Activated CD4-positive, alpha-beta T cell treated with anti-CD3 and anti-CD28 coated beads, Interleukin-2, amount 50 U/mL, for 16 hours (primary cell): ENCODE measurements at places on chromosomes 13 and 19.
A peak's percentile ranks its signal among the peaks of the same experiment; 100 is the strongest.

- no peak for DNase-seq
Measured at GRCh38 chr13:48176781-48177180, 56.2 kb upstream of the ITM2B start.

DNA sequence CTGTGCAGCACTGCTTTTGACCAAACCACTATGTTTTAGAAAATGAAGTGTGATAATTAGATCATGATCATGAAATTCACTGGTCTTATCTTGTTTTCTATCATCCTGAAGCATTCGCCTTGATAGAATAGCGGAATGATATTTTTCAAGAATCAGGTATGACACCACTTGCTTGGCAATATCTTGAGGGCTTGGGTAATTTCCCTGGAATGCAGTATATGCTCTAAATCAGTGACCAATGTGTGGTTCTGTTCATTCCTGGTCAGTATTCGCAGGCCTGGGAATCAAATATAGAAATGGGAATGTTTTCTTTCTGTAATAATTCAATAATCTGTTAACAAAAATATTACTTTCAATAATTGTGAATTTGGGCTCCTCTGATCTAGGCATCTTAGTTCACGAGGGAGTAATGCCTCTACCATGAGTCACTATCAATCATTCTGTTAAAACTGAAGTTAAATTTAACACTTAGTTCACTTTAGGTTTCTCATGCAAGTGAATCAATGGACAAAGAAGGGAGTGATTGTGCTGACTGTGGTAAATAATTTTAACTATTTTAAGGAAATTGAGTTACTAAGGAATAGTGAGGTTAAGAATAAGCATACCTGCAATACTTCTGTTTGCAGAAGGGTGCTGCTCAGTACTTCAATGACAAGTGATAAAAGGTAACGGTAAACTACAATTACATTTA lies 137.9 kb downstream of the PCDH20 start:
- DNase-seq, result no peak

DNA sequence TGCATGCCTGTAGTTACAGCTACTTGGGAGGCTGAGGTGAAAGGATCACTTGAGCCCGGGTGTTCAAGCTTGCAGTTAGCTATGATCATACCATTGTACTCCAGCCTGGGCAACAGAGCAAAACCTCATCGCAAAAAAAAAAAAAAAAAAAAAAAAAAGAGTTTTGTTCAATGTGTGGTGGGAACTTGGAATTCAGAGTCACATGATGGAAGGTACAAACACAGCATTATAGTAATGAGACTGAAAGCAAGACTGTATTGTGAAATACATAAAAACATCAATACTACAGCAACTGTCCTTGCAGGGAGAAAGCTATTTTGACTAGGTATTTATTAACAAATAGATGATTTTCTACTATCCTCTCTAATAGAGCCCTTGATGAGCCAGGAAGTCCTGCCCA lies 393.2 kb downstream of the DLEU7 start:
- no peak for DNase-seq

DNA sequence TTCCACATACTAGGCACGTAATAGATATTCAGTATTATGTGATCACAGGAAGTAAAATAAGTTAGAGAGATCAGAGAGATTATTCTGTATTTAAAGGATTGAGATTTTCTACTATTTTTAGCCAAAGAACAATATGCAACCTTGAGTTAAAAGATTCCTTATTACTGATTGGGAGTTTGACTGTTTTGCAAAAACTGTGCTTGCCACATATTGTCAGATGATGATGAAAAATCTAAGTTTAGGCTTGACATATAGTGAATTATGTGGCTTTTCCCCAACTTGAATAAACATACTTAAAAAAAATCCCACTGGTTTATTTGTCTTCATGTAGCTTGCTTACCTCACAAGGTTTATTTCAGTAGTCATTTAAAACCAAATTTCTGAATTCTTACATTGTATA lies 194.4 kb downstream of the KCNRG start:
- no peak for DNase-seq

DNA sequence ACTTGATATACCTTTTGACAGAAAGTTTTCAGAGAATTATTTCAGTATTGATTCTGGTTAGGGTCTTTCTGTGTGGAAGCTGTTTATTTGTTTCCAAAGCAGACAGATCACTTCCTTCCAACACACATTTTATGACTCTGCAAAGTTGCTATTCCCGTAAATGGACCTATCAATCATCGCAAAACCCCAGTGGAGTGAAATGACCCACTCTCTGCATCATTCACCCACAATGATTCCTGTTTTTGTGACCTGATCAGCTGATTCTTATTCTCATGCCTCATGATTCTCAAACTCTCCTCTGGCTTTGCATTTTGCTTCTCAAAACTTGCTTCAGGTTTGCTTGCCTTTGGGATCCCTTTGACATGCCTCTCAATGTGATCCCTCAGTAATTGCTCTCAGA lies 453.7 kb downstream of the PCDH17 start:
- peak; percentile 12 for DNase-seq

DNA sequence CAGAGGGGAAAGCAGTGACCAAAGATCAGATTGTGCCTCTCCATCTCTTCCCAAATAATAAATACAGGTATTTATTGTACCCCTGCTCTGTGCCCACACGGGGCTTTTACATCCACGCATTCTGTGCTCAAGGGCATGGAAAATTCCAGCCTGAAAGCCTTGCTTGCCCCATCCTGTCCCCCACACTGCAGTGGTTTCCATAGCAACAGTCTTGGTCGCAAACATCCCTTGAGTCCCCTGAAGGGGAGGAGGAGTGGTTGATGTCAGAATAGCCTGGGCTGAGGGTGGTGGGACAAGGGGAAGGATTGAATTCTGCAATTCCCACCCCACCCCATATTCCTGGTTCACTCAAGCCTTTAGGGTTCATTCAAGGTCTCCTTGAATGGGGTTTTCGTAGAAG lies 41.0 kb upstream of the USP29 start:
- DNase-seq, result no peak

DNA sequence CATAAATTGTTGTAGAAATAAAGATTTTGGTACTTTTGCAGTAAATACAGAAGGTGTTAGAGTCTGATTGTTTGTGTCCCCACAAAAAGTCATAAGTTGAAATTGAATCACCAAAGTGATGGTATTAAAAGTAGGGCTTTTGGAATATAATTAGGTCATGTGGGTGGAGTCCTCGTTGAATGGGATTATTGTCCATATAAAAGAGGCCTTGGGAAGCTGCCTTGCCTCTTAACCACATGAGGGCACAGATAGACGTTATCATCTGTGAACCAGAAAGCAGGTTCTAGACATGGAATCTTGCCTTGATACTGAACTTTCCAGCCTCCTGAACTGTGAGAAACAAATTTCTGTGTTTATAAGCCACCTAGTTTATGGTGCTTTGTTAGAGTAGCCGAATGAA lies 186.8 kb downstream of the PRR20E start:
- no peak for DNase-seq

GRCh38 chr19:17512574-17512939 lies 1.1 kb downstream of the PGLS start:
- DNase-seq, result no peak

DNA sequence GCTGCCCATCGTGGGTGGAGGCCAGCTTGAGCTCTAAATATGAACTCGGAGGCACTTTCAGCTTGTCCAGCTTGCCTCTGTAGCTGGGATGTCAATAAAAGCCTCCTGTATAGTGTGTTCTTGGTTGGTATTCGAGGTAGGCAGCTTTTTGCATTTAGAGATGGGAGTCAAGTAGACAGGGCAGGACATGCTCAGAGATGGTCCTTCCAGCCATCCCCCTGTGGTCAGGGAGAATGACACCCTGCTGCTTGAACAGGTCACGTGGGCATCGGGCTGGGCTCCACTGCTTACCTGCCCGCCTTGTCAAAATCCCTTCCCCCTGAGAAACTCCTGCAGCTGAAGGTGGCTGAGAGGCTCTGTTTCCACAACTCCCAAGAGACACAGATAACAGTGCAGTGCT lies 302.5 kb downstream of the ZNF536 start:
- no peak for DNase-seq

DNA sequence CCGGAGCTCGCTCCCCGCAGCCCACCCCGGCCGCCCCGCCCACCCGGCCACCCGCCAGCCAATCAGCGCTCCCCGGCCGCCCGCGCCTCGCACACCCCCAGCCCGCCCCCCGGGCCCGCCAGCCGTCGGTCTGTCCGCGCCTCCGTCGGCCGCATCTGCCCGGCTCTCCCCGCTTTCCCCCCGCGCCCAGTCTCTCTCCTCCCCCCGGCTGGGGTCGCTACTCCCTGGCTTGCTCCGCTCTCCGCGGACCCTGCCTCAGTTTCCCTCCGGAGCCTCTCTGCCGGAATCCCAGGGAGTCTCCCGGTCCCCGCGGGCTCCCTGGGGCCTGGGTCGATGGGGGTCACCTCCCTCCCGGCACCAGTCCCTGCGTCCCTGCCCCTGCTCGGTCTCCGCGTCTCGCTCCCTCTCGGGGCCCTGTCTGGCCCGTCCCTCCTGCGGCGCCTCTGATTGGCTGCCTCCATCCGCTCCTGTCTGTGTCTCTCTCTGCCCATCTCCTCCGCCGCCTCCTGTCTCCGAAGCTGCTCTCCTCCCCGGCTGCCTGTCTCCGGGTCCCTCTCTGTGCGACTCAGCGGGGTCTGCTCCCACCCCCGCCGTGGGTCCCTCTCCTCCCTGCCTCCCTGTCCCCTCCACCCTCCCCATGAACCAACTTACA lies 484 bp downstream of the IL11 start:
- no peak for DNase-seq

DNA sequence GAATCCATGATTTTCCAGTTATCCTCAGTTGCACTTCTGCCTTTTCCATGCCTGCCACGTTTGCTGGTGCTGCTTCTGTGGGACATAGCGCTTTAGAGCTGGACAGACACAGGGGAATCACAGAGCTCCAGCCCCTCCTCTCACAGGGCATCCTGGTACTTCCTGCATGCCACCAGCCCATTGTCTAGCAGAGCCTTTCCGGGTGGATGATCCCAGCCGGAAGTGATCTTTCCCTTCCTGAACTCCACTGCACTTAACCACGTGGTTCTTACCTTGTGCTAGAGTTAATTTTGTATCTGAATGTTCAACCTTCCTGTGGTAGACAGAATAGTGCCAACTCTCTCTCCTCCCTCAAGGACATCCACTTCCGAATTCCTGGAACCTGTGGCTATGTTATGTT lies 12.6 kb upstream of the OLFM4 start:
- DNase-seq, result no peak

DNA sequence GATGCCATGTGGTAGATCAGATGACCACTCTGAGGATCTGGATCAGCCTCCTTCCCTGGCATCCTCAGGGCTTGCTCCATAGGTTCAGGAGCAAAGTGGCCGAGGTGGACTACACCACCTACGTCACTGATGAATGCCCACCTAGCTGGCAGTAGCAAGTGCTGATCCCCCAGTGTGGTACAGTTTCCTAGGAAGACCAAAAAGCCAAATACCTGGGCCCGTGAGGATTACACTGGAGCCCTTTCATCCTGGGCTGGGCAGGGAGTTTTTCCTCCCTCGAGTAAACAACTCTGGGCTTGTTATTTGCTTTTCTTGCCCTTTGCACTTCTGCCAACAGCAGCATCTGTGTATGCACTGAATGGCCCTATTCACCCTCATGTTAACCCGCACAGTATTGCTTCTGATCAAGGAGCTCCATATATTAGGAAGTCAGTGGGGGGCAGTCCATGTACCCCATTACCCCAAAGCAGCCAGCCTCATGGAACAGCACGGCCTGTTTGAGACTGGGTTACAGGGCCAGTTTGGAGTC lies 3.3 kb upstream of the MYADM start:
- DNase-seq, result no peak

DNA sequence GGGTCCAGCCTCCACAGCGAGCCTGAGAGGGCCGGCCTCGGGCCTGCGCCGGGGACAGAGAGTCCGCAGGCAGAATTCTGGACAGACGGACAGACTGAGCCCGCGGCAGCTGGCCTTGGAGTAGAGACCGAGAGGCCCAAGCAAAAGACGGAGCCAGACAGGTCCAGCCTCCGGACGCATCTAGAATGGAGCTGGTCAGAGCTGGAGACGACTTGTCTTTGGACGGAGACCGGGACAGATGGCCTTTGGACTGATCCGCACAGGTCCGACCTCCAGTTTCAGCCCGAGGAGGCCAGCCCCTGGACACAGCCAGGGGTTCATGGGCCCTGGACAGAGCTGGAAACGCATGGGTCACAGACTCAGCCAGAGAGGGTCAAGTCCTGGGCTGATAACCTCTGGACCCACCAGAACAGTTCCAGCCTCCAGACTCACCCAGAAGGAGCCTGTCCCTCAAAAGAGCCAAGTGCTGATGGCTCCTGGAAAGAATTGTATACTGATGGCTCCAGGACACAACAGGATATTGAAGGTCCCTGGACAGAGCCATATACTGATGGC lies 490 bp downstream of the ITPKC start:
- no peak for DNase-seq

DNA sequence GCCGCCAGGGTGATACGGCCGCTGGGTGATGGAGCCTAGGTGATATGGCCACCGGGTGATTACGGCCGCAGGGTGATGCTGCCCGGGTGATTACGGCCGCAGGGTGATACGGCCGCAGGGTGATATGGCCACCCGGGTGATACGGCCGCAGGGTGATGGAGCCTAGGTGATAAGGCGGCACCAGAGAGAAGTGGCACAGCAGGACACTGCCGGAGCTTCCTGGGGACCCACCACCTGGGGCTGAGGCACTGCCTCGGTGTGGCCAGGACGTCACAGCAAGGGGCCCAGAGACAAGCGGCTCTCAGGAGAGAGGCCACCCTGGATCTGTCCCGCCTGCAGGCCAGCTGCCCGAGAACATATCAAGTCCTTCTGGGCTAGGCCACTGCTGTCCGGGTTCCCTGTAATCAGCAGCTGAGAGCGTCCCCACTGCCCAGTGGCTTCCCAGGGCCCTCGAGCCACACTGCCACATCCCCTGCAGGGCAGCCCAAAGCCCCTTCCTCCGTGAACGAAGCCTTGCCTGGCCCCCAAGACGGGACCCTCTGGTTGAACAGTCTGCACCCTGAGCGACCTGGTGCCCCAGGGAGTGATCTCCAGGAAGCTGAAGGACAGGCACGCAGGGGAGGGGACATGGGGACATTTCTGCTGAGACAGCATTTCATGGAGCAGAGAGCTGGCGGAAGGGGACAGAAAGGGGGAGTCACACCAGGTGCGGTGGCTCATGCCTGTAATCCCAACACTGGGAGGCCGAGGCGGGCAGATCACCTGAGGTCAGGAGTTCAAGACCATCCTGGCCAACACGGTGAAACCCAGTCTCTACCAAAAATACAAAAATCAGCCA lies 22.1 kb downstream of the ZNF787 start:
- DNase-seq, result no peak

DNA sequence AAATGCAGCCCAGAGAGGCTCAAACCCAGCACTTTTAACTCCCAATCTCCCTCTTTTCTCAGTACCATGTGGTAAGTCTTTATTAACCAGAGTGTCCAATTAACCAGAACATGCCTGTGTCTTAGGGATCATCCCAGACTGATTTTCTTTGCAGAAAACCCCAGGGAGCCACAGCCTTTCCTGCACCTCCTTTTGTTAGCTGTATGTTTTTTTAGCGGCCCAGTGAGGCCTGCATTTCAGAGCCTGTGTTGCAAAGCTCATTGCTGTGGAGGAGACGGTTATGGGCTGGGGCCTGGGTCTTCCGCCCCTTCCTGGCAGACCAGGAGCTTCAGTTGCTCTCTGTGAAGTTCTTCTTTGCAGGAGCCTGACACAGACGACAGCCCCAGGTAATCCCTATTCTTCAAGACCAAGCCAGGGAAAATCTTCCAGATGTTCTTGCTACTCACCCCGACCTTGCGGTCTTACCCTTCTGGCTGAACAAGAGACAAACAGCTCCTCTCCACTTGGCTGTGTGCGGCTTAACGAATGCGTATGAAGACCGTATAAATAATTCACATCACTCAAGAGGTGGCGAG lies 70.7 kb upstream of the TSHZ3 start:
- no peak for DNase-seq
